ENCODE measurements at places on chromosomes 6 and 20. TPM values are rescaled to one million over a fixed set of nuclear protein-coding genes. Genes with fewer than 3 reads are reported as not detected.

DNA sequence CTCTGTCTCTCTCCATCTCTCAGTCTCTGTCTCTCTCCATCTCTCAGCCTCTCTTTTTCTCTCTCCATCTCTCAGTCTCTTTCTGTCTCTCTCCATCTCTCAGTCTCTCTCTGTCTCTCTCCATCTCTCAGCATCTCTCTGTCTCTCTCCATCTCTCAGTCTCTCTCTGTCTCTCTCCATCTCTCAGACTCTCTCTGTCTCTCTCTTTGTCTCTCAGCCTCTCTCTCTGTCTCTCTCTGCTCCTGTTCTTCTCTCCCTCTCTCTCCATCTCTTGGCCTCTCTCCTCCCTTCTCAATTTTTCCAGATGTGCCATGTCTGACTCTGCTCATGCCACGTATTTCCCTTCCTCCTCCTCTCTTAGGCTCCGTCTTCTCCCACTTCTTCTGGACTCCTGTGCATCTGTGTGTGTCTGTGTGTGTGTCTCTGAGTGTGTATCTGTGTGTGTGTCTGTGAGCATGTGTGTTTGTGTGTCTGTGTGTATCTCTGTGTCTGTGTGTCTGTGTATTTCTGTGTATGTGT lies 72.7 kb downstream of the SRC start:
- DNase-seq, result no peak

- no peak for DNase-seq
Observed at GRCh38 chr6:124887872-124888580, 74.2 kb upstream of the RNF217 start.

- DNase-seq, result no peak
Observed at GRCh38 chr6:161274488-161274858, 612 bp upstream of the AGPAT4 start.

DNA sequence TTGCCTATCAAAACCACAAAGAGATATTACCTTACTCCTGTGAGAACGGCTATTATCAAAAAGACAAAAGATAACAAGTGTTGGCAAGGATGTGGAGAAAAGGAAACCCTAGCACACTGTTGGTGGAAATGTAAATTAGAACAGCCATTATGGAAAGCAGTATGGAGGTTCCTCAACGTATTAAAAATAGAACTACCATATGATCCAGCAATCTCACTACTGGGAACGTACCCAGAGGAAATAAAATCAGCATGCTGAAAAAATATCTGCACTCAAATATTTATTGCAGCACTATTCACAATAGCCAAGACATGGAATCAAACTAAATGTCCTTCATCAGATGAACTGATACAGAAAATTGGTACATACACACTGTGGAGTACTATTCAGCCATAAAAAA lies 149.4 kb upstream of the MLN start:
- no peak for DNase-seq

DNA sequence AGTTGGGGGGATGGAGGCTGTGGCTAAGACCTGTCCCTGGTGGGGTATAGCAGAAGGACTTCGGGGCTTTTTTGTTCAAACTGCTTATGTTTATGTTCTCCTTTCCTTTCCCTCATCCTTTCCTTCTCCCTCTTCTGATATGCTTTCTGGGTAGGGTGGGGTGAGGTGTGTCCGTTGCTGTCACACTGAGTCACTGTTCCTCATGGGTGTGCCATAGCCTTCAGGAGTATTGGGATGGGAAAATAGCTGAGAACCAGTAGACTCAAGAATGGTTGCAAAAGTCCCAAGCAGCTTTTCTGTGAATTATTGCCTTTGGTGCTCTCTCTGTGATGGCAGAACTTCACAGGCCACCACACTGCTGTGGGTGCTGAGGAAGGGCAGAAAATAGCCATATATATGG lies 39.6 kb downstream of the TPD52L1 start:
- no peak for DNase-seq

GRCh38 chr6:145497006-145497405 lies 238.3 kb downstream of the EPM2A start:
- no peak for DNase-seq

DNA sequence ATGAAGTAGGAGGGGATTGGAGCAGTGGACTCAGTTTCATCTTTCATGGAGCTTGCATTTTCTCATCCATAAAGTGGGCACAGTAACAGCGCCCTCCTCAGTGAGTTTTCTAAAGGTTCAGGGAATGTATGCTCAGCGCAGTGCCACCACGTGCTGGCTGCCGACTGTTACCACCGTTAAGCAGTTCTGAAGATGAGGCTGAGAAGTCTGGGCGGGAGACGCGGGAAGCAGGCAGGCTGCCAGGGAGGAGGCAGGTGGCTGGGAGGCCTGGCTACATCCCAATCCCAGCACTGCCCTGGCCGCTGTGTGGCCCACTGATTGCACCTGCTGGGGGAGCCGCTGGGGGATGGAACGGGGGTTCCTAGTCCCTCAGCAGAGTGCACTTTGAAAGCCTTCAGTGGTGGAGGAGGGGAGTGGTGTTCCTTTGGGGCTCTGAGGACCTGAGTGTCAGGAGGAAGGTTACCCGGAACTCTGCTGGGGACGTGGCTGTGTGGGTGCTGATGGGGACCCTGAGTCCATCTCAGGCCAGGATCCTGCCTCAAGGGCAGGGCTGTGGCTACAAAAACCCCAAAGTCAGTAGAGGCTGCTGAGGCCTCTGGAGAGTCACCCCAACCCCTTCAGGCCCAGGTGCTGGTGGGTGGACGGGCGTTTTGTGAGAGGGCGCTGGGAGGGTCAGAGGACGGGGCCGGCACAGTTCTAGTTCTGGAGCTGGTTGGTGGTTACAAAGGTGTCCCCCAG lies 28.0 kb upstream of the PHACTR3 start:
- DNase-seq, result no peak

DNA sequence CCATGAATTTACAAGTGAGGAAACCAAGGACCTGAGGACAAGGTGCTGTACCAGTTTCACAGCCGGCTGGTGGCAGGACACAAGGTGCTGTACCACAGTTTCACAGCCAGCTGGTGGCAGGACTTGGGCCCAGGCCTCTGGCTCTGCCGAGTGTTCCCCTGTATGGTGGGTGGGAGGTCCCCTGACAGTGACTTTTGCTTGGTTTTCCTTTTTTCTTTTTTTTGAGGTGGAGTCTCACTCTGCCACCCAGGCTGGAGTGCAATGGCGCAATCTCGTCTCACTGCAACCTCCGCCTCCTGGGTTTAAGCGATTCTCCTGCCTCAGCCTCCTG lies 212.4 kb downstream of the LY86 start:
- no peak for DNase-seq

DNA sequence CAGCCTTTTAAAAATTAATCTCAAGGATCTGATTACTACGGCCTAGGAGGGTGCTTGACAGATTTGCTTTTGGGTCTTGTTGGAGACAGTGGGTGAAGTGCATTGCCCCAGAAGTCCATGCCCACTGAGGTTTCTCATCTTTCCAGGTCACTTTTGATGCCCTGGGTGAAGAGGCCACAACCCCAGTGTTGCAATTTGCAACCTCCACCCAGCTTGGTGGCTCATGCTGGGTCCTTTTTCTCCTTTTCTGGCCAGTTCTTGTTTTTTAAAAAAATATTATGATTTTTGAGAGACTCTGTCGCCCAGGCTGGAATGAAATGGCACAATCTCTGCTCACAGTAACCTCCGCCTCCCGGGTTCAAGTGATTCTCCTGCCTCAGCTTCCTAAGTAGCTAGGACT lies 9.4 kb downstream of the STX11 start:
- no peak for DNase-seq

DNA sequence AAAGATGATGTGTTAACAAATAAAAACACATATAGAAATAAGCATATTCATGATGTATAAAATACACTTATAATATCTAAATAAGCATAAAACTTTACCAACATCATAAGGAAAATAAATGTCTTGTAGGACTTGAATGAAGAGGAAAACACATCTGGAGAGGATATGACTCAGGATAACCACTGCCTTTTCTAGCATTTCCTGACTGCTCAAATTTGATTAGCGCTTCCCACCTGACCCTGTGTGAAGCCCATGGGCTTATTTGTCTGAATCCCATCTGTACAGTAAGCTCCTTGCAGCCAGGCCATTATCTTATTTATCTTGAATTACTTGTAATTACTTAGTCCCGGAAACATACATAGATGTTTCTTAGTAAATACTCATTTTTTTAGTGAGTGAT lies 608.6 kb downstream of the COL12A1 start:
- no peak for DNase-seq

- DNase-seq, result no peak
Observed at GRCh38 chr20:21437816-21438215, 40.5 kb upstream of the NKX2-4 start.

- DNase-seq, result no peak
Observed at GRCh38 chr6:68572975-68573374, 62.1 kb upstream of the ADGRB3 start.

DNA sequence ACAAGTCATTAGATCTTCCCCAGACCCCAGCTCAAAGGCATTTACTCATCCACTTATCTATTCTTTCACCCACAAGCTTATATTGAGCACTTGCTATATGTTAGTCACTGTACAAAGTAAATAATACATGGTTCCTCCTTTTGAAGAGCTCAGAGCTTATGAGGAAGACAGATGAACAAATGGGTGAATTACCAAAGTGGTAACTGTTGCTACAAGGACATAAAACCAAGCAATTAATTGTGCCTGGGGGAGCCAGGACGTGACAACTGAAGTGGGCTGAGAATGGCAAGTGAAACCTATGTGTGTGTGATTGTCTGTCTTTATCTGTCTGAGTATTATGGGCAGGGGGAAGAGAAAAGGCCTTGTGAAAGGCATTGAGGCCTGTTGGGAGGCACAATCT lies 45.6 kb upstream of the AKIRIN2 start:
- no peak for DNase-seq

- DNase-seq, result no peak
Observed at GRCh38 chr6:74942130-74942529, 263.7 kb downstream of the COL12A1 start.

DNA sequence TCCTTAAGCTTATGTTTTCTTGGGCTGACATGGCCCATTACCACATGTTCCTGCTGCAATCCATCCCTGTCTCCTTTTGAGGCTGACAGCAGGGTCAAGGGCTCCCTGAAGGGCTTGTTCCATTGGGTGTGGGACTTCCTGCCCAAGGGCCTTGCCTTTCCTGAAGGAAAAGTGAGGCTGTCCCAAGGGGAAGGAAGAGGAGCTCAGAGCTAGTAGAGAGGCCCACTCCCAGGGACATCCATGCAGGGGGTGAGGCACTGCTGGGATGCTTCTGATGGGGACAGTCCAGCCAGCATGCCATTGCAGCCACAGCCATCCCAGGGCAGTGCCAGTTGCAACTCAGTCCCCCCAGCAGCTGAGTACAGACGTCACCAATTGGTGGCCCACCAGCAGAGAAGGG lies 138.4 kb upstream of the FOXA2 start:
- DNase-seq, result no peak

DNA sequence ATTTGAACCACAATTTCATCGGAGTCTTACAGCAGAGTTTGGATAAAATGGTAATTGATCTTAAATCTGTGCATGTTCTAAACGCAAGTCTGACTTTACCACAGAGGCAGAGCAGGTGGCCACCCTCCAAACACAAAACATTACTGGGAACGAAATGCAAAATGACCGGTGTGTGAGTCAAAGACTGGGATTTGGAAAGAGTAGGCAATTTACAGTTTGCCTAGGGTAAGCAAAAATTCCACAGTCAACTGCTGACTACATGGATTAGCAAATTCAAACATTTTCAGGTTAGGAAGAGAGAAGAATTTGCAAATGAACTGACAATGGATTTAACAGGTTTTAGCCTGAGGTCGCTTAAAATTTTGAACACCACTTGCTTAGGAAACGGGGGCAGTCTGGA lies 444.4 kb downstream of the HDGFL1 start:
- no peak for DNase-seq

DNA sequence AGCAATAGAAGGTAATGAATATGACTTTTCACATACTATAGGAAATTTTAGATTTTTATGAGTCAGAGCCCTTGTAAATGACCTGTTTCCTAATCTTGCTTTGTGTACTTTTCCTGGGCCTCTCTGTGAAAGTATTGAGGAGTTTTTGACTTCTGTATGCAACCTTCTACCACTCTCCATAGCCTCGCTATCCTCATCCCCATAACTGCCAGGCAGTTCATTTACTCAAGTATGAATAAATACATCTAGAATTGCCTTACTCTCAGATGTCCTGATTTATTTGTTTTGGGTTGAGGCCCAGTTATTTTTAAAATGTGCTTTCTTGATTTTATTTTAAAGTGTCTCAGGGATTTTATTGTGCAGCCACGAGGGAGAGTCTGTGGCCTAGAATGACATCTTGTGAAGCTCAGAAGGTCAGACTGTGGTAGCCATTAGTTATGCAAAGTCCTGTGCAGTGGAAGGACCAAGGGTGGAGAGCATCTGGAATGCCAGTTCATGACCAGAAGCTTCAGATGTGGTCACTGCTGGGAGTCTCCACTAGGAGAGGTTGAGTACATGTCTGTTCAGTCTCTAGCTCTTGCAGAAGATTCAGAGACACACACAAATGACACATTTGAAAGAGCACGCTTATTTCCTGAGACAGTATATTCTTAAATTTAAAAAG lies 346.2 kb upstream of the IMPG1 start:
- no peak for DNase-seq

DNA sequence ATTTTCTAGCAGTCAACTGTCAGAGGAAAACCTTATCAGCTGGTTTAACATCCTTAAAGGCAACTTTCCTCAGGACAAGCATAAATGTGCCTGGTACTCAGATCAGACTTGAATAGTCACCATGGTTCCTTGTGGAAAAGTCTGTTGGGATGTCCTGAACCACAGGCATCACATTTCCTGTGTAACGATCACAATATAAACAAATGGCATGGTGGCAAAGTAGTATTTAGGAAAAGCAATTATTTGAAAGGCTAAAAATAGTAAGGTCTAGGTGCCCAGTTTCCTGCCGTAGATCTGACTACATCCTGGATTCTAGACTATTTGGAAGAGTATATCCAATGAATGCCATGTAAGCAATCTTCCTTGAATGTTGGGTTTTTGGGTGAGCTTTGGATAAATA lies 271.9 kb upstream of the AGPAT4 start:
- DNase-seq, result no peak

Gene TBXT
- not detected for total RNA-seq

Gene SAMD3
- 15.6 TPM for total RNA-seq

Gene SIRPB2
- total RNA-seq, result 0.62 TPM

Gene ZNF343
- 11.5 TPM for total RNA-seq

Gene PSORS1C1
- not detected for total RNA-seq

Gene PGC
- total RNA-seq, result not detected

Gene ADTRP
- total RNA-seq, result 2.5 TPM

Gene ZNF512B
- 15.8 TPM for total RNA-seq

Gene RRAGD
- total RNA-seq, result 99.2 TPM

Gene CDSN
- total RNA-seq, result not detected

Gene C20orf144
- total RNA-seq, result not detected

Gene SLC25A27
- total RNA-seq, result 30.7 TPM

Gene ANKRD6
- total RNA-seq, result 33.8 TPM

Gene MOG
- not detected for total RNA-seq

Gene LY6G6F
- not detected for total RNA-seq

Gene FAM217A
- not detected for total RNA-seq

Gene CUL9
- 23.9 TPM for total RNA-seq

Gene FNDC1
- 1.1 TPM for total RNA-seq

Measured in occipital lobe (tissue), 3 donors.